CD4-positive, alpha-beta memory T cell (primary cell): ENCODE measurements at places on chromosomes 16 and 17. TPM values are rescaled to one million over a fixed set of nuclear protein-coding genes. Genes with fewer than 3 reads are reported as not detected.

- H3K4me1 ChIP-seq = no peaks in the 10 kb centered on the region
- no peaks in the 10 kb centered on the region for H3K36me3 ChIP-seq
- no peak for DNase-seq
- H3K4me3 ChIP-seq = no peak overlapping the region
- no peaks in the 10 kb centered on the region for H3K27me3 ChIP-seq
Observed at GRCh38 chr16:51615141-51615540, 464.1 kb upstream of the SALL1 start.

DNA sequence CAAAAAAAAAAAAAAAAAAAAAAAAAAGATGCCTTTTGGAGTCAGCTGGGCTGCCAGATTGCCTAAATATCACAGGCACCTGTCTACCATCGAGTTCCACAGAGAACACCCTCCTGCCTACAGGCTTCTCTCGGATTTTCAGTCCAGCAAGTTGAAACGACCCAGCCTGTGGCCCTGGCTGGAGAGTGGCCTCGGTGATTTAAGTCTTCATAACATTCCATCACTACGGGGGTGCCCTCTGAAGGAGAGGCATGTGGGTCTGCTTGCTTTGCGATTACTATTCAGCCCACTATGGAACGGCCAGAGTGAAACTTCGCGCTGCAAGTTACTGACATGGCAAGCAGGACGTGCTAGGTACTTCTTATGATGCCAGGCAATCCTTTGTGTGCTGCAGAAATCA is 42.8 kb downstream of the MARCHF10 start:
- H3K27ac ChIP-seq = no peak overlapping the region
- no peaks in the 10 kb centered on the region for H3K4me1 ChIP-seq
- H3K36me3 ChIP-seq = no peaks in the 10 kb centered on the region
- no peaks in the 10 kb centered on the region for H3K27me3 ChIP-seq
- H3K4me3 ChIP-seq = no peak overlapping the region

The PHKB gene
- total RNA-seq = 56.4 TPM

DNA sequence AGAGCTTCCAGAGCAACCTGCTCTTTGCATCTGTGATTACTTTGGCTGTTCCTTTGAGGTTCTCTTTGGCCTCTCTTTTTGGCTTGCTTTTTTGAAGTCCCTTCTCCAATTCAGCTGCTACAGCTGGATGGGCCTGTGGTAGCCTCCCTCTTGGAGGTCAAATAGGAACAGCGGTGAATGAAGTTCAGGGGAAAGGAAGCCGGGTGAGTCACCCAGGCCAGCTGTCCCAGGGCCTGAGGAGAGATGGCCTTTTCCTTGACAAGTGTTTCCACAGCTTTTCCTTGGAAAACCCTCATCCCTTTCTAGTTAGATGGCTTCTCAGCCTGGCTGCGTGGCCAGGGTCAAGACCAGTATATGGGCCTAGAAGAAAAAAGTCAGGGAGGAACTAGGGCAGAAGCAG is 103.1 kb downstream of the STX8 start:
- H3K4me1 ChIP-seq = peaks cover 45% of the 10 kb centered on the region
- H3K27ac ChIP-seq = no peak overlapping the region
- no peaks in the 10 kb centered on the region for H3K27me3 ChIP-seq
- DNase-seq = no peak
- no peaks in the 10 kb centered on the region for H3K36me3 ChIP-seq

DNA sequence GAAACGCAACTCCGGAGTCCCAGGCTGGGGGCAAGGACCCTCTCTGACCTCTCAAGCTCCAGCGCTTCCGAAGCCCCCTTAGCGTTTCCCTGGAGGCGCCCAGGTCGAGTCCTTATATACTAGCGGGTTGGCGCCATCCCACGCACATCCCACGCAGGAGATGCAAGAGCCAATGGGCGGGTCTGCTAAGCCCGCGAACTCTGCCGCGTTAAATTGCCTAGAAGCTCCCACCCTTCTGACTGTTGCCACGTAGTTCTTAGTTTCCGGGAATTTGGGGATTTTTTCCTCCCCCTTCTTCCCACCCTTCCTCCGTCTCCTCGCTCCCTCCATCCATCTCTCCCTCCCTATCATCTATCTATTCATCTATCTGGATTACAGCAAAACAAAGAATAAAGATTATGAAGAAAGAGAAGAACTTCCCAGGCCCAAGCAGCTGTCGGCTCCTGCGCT is at the start of gene SLFN11:
TSS of gene SLFN11 (minus strand) at position 88 of the 450 bp plus-strand sequence. CDS start 9,814 bp downstream, outside the sequence.
- peak within 1 kb of the TSS; percentile 98 for H3K27ac ChIP-seq
- H3K4me3 ChIP-seq = peak within 1 kb of the TSS; percentile 85
- peaks cover 45% of the 10 kb centered on the region for H3K4me1 ChIP-seq
- no peaks in the 10 kb centered on the region for H3K36me3 ChIP-seq

DNA sequence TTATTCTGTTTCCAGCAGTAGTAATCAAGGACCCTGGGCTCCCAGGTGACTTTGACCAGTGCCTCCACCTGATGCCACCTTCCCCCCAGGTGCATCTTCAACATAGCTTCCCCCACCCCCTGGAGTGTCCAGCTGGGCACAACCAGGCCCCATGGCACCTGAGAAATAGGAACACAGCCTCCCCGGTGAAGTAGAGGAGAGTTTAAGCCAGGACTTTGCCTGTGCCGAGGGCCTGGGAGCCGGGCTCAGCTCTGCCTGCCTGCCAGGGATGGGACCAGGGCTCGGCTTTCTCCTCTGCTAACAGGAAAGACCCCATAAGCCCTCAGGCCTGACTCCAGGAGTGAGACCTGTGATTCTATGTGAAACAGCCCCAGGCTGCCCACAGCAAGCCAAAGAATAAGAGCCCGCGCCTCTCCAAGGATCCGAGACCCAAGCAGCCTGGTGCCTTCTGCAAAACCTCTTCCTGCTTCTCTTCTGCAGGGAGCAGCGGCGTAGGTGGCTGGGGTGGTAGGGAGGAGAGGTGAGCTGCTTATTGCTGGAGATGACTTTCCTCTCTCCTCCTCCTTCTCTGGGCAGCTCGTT is 16.4 kb upstream of the RBFOX3 start:
- H3K4me3 ChIP-seq = no peak overlapping the region
- no peaks in the 10 kb centered on the region for H3K36me3 ChIP-seq
- DNase-seq = no peak
- no peak overlapping the region for H3K27ac ChIP-seq

The ZP2 gene
- not detected for total RNA-seq

- no peaks in the 10 kb centered on the region for H3K27me3 ChIP-seq
- H3K27ac ChIP-seq = no peak overlapping the region
- DNase-seq = no peak
- H3K36me3 ChIP-seq = peaks cover 75% of the 10 kb centered on the region
- H3K4me3 ChIP-seq = no peak overlapping the region
Observed at GRCh38 chr17:44863061-44863918, 15.6 kb downstream of the HIGD1B start.
